Stimulated activated CD4-positive, alpha-beta T cell treated with anti-CD3 and anti-CD28 coated beads, Interleukin-1b, Interleukin-23, amount 100 ng/mL, for 4 hours (primary cell): ENCODE measurements at places on chromosomes 16 and 17.
A peak's percentile ranks its signal among the peaks of the same experiment; 100 is the strongest.

DNA sequence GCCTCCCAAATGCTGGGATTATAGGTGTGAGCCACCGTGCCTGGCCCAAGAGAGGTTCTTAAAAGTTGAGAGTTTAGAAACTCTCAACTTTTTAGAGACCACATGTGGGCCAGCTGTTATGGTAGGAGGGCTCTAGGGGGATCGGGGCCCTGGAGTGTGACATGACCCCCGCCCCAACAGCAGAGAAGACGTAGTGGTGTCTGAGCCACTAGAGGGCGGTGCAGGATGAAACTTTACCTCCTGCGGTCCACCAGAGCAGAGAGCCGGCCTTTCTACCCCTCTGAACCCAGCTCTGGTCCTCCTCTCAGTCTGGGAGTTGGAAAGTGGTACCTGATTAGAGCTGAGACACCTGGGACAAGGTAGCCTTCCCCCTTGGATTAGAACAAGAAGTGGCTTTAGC lies 7.4 kb downstream of the CDK5RAP3 start:
- peak; percentile 25 for DNase-seq

GRCh38 chr16:50298075-50298460 lies 31.7 kb downstream of the ADCY7 start:
- no peak for DNase-seq

DNA sequence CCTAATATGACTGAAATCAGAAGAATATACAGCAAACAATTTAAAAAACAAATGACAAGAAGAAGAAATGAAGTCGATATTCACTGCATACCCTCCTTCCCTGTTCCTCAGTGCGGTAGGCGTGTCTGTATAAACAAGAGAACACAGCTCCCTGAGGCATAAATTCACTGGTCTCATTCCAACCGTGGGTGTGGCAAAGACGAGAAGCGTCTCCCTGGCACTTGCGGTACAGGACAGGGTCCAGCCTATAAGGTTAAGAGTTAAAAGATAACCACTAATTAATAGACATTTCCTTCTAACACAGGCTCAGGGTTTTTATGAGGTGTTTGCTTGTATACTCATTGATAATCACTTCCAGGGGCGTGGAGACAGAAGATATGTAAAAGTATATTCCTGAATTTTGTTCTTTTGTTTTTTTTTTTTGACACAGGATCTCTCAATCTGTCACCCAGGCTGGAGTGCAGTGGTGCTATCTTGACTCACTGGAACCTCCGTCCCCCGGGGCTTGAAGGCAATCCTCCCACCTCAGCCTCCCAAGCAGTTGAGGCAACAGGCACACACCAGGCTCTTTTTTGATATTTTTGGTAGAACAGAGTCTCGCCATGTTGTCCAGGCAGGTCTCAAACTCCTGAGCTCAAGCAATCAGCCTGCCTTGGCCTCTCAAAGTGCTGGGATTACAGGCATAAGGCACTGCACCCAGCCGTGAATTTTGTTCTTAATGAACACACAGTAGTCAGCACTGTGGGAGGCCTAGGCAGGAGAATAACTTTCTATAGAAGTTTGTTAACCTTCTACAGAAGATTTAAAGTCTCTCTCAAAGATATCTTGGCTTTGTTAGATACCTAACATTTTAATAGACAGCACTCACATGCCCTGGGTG lies 59.1 kb upstream of the CLEC18B start:
- DNase-seq = no peak

DNA sequence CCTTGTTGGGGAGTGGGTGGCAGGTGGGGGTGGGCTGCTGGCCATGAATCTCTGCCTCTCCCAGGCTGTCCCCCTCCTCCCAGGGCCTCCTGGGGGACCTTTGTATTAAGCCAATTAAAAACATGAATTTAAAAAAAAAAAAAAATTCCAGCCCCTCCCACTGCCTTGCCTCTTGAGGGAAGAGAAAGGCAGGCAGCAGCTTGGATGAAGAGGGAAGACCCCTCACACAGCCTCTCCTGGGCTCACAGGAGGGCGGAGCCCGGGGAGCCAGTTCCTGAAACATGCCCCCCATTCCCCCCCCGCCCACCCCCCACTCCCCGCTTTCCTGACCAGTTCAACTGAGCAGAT lies 1.8 kb upstream of the TCAP start:
- no peak for DNase-seq

GRCh38 chr17:12580640-12581039 lies 85.0 kb upstream of the MYOCD start:
- no peak for DNase-seq

DNA sequence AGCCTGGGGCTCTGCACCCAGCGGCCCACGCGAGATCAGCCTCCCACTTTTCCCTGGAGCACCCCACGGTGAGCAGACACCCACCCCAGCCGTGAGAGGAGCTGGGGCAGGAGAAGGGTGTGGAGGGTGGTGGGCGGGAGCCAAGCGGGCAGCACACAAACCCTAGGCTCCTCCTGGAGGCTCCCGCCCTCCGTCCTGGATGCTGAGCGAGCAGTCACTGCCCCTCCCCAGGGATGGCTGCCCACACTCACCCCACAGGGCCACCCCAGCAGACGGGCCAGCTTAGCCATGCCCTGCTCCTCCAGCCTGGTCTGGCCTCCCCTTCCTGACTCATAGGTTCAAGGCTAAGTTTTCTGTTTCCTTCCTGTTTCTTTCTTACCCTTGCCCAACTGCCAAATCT lies 15.7 kb upstream of the ABCC3 start:
- no peak for DNase-seq

DNA sequence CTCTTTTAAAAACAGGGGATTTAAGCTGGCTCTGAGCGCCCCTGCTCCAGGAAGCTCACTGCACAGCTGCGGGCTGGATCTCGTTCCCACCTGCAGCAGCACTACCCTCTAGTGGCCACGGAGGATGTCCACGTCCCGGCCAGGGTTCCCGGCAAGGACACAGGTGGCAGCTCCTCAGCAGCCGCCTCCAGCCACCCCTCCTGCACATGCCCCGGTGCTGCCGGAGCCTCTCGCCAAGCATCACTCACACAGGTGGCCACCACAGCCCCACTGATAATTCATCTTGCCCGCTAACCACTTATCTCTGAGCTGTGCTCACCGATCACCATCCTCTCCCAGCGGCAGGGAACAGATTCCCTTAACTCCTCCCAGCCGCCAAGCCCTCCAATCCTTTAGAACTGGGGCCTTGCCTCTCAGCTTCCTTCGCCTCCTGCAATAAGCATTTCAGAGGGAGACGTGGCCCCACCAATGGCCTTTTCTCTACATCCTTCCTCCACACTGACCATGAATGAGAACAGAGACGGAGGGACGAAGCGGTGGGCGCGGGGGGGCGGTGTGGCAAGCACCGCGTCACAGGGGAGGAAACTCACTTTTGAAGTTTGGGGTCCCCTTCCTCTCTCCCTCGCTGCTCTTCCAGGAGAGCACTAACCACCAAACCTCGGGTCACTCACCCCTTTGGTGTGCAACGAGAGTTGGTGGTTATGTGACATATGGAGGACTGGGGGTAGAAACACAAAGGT lies 222.1 kb downstream of the RBFOX3 start:
- no peak for DNase-seq

- DNase-seq = peak; percentile 69
These were observed 9.1 kb upstream of the ARL5C start for GRCh38 chr17:39174920-39175694.

DNA sequence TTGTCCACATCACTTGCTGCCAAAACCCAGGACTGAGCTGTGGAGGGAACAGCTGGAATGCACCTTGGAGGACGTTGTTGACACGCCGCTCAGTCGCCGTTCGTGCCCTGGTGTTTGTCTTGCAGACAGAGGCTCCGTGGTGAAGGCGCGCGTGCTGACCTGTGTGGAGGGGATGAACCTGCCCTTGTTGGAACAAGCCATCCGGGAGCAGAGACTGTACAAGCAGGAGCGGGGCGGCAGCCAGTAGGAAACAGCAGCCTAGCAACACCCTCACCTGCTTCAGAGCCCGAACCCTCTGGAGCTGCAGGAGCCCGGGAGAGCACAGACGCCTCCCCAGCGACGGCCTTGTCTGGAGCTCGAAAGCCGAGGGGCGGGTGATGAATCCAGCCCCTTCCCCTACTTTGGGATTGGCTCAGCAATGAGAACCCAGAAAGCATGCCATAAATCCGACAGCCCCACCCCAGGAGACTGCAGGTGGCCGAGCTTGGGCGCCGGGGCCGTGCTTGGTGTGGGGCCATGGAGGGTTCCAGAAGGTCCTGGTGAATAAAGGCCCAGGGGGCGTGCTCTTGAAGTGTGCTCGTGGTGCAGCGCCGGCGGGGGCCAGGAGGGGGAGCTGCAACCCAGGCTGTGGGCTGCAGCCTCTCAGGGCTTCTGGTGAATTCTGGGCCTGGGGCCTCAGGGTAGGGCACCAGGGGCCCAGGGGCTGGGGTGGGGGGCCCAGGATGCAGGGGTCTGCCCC lies 470 bp upstream of the CDK3 start:
- DNase-seq = peak; percentile 46

- no peak for DNase-seq
These were observed 113.4 kb downstream of the AMFR start for GRCh38 chr16:56312028-56312300.

GRCh38 chr16:24396350-24397271 lies 140.5 kb downstream of the CACNG3 start:
- DNase-seq = no peak

GRCh38 chr17:49218941-49219913 lies 8.7 kb downstream of the ABI3 start:
- DNase-seq = no peak

- DNase-seq = no peak
These were observed 6.5 kb downstream of the CALB2 start for GRCh38 chr16:71365021-71365420.

GRCh38 chr17:81580481-81580880 lies 28.3 kb upstream of the FAAP100 start:
- DNase-seq = no peak

DNA sequence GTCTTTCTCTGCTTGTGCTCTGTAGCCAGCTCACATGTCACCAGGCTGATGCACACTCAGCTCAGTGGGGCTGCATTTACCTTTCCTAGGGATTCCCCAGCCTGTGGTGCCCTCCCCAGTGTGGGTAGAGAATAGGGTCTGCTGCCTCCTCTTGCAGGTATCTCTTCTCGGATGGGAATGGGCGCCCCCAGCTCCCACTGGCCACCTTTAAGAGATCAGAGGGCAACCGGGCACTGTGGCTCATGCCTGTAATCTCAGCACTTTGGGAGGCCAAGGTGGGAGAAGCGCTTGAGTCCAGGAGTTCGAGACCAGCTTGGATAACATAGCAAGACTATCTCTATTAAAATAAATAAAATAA lies 3.3 kb downstream of the XYLT2 start:
- no peak for DNase-seq

DNA sequence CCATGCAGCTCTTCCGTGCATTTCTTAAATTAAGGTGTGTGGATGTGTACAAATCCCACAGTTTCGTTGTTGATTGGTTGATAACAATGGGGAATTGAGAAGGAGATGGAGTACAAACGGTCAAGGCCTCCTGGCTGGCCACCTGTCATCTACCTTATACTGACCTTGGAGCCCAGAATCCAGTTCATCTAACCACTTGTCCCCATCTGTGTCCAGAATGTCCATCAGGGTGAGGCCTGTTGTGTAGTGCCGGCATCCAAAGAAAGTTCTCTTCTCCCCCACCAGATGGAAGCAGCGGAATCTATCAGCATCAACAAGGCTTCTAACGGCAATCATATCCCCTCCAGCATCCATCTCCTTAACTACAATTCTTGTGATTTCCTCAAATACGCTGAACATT lies 1.5 kb downstream of the GSDMB start:
- no peak for DNase-seq

DNA sequence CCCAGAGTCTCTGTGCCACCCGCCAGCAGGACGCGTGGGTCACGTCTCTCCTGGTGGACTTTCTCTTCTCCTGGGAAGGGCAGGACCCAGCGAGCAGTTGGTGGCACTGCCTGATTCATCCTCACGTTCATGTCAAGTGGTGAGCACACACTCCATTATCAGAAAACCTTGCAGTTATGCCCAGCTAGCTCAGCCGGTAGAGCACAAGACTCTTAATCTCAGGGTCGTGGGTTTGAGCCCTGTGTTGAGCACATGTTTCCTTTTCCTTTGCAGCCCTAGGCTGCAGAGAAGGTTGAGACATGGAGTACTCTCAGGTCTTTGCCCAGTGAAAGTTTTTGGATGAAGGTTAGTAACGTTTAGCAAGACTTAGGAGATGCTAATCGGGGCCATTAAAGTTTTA lies 8.0 kb downstream of the OR1F1 start:
- no peak for DNase-seq

GRCh38 chr16:82641336-82641984 lies 14.7 kb downstream of the CDH13 start:
- DNase-seq = no peak

DNA sequence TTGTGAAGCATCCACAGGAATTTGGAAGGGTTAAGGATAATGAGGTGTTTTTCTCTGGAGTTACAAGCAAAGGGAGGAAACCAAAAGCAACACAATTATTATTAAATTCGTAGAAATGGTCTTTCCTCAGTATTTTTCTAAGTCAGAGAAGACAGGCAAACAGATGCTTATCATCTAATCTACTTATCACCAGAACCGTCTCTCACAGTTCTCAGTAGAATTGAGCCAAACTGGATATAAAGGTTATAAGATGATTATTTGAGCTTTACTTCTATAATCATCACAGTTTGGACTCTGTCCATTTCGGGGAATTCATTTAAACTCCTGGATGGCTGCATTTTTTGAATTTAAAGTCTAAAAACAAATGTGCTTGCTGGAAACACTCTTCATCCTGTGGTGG lies 245.0 kb downstream of the KCNJ2 start:
- DNase-seq = no peak

DNA sequence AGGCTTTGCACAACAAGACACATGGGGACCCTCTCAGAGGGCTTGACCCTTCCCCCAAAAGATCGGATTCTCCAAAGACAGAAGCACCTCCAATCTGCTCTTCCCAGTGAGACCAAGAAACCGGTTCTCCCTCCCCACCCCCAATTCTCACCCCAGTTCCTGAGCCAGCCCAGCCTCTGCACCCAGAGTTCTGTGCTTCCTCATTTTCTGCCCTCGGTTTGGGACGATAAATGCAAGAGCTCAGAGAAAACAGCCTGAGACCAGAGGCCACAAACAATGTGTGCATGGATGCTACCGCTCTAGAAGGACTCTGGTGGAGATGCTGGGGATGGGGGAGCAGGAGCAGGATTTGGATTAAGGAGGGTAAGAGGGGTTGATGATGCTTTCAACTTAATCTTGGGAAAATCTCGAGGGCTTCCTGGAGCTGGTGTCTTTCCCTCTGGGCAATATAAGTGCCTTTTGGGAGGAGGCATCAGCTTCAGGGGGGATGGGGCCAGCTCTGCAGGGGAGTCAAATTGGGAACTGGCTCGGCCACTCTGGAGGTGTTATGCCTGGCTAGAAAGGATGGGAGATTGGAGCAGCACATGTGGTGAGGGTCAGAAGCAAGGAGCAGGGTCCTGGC lies 6.0 kb downstream of the KRT15 start:
- no peak for DNase-seq

GRCh38 chr16:73145166-73145880 lies 97.4 kb upstream of the ZFHX3 start:
- DNase-seq = no peak

DNA sequence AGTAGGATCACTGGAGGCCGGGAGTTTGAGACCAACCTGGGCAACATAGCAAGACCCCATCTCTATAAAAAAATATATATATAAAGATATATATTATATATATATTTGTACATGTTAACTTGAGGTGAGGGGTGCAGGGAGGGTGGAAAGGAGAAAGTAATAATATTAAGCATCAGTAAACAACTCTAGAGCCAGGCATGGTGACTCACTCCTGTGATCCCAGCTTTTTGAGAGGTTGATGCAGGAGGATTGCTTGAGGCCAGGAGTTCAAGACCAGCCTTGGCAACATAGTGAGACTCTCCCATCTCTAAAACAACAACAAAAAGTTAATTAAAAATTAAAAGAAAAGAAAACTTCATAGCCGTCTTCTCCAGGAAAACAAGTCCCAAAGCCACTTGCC lies 61.7 kb upstream of the SMURF2 start:
- no peak for DNase-seq
